ENCODE measurements at places on chromosomes 2 and 18.
A peak's percentile ranks its signal among the peaks of the same experiment; 100 is the strongest.

DNA sequence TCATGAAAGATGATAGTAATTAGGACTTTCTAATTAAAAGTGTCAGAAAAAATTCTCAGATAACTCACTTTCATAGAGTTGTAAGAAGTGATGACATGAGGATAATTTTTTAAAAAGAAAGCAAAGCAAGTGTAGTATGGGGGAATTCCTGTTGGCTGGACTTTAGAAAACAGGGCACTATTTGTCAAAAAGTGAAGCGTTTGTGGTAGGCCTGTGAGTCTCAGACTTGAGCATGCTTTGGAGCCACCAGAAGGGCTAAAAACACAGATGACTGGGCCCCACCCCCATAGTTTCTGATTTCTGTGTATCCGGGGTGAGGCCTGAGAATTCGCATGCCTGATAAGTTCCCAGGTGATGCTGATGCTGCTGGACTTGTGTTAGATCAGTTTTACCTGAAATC lies 222.6 kb upstream of the LRRTM1 start:
- DNase-seq = no peak

GRCh38 chr2:3535467-3535793 lies 16.1 kb upstream of the ADI1 start:
- DNase-seq = no peak

GRCh38 chr2:104444392-104444791 lies 409.5 kb upstream of the POU3F3 start:
- DNase-seq = peak; percentile 40

GRCh38 chr2:66888791-66889631 lies 454.1 kb downstream of the MEIS1 start:
- peak; percentile 86 for DNase-seq

GRCh38 chr2:163551616-163552373 lies 184.0 kb downstream of the FIGN start:
- peak; percentile 7 for DNase-seq

GRCh38 chr18:77985526-77986281 lies 736.1 kb downstream of the GALR1 start:
- DNase-seq = no peak

DNA sequence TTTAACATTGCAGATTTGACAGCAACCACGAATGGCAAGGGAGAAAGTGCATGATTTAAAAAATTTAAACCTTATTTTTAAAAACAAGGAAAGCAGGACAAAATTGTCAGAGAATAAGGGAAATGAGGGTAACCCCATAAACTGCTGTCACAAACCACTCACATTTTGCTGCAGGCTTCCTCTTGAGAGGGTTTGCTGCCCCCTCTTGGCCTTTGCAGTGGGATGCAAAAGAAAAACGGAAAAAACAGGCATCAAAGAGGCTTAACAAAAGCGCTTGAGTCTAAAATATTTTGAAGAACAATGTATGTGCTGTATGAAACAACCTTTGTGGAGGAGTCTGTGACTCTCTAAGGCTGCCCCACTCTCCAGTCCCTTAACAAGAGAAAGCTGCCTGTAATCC lies 91.6 kb downstream of the TMX3 start:
- DNase-seq = peak; percentile 73

GRCh38 chr2:111626037-111626864 lies 257.7 kb downstream of the ANAPC1 start:
- no peak for DNase-seq

DNA sequence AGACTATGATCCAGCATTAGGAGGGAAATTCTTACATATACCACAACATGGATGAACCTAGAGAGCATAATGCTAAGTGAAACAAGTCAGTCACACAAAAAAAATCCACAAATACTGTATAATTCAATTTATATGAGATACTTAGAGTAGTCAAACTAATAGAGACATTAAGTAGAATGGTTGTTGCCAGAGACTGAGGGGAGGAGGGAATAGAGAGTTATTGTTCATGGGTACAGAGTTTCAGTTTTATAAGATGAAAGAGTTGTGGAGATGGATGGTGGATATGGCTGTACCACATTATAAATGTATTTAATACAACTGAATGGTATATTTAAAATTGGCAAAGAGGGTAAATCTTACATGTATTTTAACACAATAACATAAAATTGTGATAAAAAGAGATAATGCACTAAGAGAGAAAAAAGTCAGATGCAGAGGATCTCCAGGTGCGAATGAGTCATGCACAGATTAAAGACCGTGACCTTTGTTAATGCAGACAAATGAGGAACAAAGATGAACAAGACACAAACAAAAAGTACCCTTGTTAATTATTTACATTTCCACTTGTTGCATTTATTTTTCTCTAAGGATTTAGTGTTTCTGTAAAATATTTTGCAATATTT lies 541.7 kb upstream of the MEX3C start:
- DNase-seq = no peak

- no peak for DNase-seq
Observed at GRCh38 chr2:239271471-239271870, 129.3 kb downstream of the HDAC4 start.

GRCh38 chr2:120791962-120792297 lies 56.3 kb downstream of the GLI2 start:
- DNase-seq = no peak

GRCh38 chr2:121286506-121286905 lies 1.5 kb upstream of the TFCP2L1 start:
- no peak for DNase-seq

GRCh38 chr2:10347562-10347948 lies 44.9 kb downstream of the HPCAL1 start:
- DNase-seq = no peak

DNA sequence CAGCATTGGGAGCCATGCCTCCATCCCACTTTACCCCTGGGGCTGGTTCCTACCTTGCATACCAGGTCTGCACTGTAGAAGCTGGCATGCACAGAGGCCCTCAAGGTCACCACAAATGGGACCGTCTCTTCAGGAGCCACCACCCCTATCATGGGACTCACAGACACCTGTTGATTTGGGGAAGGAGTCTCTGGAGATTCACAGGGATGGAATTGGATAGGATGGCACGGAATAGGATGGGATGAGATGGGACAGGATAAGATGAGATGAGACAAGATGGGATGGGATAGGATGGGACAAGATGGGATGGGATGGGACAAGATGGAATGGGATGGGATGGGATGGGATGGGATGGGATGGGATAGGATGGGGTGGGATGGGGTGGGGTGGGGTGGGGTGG lies 16.1 kb upstream of the CRYBA2 start:
- no peak for DNase-seq

GRCh38 chr2:21466341-21466927 lies 342.7 kb downstream of the TDRD15 start:
- no peak for DNase-seq

DNA sequence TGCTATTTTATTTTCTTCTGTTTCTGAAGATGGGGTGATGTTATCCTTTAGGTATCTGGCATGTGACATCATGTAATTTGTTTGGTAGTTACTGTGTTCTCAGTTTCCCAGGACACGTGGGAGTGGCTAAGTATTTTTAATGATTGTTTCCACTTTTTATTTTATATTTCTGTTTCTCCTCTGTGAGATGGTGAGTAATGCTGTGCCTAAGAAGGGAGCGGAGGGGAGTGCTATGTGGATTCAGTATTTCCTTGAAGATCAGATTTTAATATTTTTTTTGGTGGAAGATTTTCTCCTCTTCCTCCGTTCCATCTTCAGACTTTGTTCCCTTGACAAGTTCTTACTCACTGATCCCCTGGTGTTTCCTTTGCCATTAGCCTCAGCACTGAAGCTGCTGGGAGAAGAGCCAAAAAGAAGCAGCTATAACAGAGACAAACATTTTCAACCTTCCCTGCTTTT lies 180.0 kb upstream of the MMADHC start:
- DNase-seq = peak; percentile 29

DNA sequence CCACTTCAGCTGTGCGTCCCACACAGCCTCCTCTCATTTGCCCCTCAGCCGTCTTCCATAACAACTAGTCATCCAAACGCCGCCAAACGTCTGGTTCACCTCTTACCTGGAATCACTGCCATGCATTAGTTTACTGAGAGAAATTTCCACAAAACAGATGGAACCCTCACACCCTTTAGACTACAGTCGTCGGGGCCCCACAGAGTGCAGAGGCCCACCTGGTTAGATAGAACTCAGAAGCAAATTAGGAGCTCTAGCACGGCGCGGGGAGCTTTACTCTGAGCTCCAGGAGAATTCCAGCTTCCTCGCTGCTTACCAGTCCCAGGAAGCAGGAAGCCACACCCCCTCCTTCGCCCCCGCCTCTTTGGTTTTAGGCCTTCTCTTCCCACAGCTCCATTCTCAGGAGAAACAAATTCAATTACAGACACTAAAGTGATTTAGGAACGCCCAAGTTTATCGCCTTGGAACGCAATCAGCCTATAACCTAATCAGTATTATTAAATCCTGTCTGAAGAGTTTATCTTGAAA lies 9.4 kb downstream of the RNU2-63P start:
- DNase-seq = no peak

- no peak for DNase-seq
Observed at GRCh38 chr2:208175840-208176153, 12.4 kb upstream of the CRYGA start.

DNA sequence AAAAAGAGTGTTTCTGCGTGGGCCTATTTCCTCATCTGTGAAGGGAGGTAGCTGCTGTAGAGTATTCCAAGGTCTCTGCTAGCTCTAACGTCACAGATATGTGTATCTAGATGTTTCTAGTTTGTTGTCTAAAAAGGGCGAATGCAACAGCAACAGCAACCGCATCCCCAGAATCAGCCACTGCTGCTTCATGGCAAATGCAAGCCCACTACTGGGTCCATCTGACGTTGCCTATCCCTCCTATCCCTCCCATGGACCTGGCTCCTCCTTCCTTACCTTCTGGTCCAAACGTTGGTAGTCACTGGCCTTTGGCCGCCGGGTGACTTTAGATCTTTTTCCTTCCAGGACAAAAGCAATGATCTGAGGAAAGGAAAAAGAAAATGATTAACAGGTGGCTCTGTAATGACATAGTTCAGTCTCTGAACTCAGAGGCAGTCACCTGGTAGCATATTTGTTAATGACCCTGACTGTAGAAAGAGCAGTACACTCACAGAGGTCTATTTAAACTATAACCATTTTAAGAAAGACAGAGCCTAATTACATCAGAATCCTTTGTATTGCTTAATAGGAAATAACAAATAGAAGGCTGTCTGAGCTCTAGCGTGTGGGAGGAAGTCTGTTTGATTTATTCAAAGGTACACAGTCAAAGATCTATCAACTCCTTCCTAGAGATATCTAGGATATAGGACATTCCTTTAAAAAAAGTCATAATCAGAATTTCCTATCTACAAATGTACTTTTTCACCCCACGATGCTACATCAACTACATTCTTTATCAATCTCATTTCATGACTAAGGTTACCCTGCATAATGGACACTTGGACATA lies 2.9 kb downstream of the TGOLN2 start:
- peak; percentile 21 for DNase-seq

All from fibroblast of gingiva (primary cell).